ENCODE measurements at places on chromosomes 7 and 10.

DNA sequence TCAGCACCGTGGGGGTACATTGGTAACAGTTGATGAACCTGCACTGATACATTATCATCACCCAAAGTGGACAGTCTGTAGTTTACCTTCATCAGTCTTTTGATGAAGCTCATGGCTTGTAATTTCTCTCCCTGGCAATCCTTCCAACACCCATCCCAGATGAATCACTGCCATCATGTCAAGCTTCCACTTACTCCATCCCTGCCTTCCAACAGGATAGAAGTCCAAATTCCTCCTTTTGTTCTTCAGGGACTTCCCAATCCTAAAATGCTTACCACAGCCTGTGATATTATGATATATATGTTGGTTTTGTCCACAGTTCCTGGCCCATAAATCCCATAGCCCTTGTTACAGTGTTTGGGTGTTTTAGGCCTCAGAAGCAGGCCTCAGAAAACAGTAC, 16.1 kb downstream of the SNX10 start:
- DNase-seq, result no peak

DNA sequence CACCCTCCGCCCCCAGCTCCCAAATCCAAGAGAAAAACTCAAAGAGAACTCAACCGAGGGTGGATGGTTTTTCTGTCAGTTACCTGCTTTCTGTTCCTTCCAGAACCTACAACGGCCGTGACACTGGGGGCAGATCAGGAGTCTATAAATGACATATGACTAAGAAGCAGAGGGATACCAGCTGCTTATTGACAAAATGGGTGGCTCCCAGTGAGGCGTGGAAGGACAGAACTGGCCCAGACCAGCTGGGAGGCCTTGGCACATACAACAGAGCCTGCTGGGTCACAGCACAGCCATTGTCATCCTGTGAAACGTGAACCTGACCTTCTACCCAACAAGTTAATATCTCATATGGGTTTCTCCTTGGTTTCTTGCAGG, 84.3 kb upstream of the ADRB1 start:
- no peak for DNase-seq

DNA sequence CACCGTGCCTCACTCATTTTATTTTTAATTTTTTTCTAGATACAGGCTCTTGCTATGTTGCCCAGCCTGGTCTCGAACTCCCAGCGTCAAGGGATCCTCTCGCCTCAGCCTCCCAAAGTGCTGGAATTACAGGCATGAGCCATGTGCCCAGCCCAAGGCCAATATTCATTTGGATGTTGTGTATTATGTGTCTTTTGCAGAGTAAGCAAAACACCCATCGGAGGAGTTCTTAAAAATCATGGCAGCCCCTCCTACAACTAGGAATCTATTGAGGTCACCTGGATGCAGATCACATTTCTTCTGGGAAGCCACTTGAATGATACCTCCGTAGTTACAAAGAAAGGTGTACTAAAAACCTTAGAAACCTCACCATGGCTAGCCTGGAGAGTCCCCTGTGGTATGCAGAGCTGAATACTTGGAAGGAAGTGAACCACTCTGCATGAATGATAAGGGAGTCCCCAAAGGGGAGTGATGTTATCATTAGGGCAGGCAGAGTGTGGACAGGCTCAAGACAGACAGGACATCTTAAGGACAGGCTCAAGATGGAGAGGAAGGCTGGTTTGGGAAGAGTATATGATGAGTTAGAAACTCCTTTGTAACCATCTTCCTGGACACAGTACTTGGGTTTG, 185.7 kb downstream of the TAX1BP1 start:
- DNase-seq, result no peak

- peak; percentile 34 for DNase-seq
These were observed 451.9 kb downstream of the DPP6 start for GRCh38 chr7:154503962-154504550.

- no peak for DNase-seq
These were observed 37.3 kb downstream of the DOCK4 start for GRCh38 chr7:112168915-112169314.

DNA sequence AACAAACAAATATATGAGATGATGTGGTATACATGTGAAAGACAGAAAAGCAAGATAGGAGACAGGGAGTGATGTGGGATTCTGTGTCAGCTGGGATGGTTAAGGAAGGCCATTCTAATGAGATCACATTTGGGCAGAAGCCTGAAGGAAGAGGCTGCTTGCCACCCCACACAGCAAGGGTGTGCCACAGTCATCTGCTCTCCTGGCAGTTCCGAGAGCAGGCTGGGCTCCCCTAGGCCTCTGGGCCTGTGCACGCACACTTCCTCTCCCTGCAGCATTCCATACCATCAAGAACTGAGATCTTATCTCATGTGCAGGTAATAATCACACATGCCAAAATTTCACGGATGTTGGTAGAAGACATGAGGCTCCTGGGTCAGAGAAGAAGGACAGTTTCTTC, 43.1 kb downstream of the SYPL1 start:
- no peak for DNase-seq

- DNase-seq, result no peak
These were observed 45.5 kb downstream of the TNPO3 start for GRCh38 chr7:129009437-129009836.

- peak; percentile 67 for DNase-seq
These were observed 84.1 kb downstream of the SNX10 start for GRCh38 chr7:26375726-26376174.

- no peak for DNase-seq
These were observed 104.3 kb downstream of the TYW1 start for GRCh38 chr7:67100956-67101361.

- DNase-seq, result no peak
These were observed 591.9 kb downstream of the GALNT17 start for GRCh38 chr7:71723859-71724258.

DNA sequence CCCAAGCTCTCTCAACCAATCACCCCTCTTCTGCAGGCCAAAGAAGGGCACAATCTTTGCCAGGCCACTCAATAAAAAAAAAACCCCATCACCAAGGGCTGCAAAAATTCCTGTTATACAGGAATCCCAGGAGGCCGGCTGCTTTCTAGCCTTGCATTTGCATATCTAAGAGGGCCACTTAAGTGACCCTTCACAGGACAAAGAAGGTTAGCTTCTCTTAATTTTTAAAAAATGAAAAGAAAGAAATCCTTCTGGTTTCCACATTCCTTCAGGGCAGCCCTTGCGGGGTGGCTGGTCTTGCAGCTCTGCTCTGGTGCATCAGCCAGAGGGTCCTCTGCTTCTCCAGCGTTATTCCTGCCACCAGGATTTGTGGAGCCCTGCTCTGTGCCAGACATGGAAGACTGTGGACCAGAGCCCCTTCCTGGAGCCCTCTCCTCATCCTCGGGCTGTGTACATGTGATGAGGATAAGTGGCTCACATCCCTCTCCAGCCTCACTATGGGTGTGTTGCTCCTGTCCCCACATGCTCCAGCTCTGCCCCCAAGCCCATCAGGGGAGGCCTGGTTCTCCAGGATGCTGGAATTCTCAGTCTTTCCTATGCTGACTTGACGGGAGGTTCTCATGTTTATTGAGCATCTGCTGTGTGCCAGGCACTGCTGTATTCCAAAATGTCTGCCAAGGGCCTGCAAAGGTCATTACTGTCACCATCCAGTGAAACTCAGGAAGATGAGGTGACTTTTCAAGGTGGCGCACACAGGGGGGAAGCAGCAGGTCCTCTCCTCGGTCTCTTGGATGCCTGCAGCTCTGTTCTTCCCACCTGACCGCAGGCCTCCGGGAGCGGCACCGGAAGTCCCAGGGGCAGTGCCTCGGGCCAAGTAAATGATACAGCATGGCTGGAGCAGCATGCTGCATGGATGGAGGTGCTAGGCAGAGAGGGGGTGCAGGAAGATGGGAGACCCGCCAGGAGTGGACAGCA, 67.7 kb downstream of the ARHGAP22 start:
- no peak for DNase-seq

GRCh38 chr7:38310591-38311101, 37.2 kb upstream of the TARP start:
- no peak for DNase-seq

- DNase-seq, result no peak
These were observed 237.8 kb downstream of the MAD1L1 start for GRCh38 chr7:1994931-1995330.

GRCh38 chr10:63346015-63346441, 119.7 kb downstream of the JMJD1C start:
- no peak for DNase-seq

DNA sequence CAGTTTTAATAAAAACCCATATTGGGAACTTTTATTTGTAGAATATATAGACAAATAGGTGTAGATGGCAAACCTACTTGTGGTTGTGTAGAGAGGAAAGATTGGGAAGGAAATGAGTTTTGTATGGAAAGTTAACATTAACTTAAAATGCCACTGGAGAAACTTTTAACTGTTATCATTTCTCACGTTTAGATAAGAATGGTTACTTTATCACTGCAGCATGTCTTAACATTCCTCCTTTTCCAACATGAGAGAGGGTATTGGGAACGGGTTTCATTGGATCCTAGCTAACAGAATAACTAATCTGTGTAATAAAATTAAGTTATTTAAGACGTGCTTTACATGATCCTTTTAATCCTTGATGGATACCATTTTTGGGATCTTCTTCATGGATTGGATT, 1.8 kb downstream of the LUC7L2 start:
- DNase-seq, result no peak

DNA sequence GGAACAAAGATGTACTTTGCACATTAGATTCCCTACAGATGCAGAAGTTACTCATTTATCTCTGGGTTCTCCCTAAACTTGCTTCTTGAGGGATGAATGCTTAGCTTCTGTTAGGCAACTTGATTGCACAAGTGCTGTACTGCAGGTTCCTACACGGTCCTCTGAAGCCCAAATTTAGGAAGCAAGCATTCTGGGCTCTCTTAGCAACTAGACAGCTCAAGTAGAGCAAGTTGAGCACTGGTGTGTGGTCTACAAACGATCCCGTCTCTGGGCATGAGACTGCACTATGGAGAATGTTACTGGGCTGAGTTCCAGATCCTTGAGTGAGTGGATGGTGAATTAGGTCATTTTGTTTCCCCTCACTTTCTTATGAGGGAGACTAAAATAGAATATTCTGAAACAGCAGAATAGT, 14.3 kb downstream of the SEMA3D start:
- no peak for DNase-seq

- DNase-seq, result no peak
These were observed 5.3 kb downstream of the DENND2A start for GRCh38 chr7:140635345-140635744.

- peak; percentile 59 for DNase-seq
These were observed 13.0 kb upstream of the STK31 start for GRCh38 chr7:23696916-23697441.

DNA sequence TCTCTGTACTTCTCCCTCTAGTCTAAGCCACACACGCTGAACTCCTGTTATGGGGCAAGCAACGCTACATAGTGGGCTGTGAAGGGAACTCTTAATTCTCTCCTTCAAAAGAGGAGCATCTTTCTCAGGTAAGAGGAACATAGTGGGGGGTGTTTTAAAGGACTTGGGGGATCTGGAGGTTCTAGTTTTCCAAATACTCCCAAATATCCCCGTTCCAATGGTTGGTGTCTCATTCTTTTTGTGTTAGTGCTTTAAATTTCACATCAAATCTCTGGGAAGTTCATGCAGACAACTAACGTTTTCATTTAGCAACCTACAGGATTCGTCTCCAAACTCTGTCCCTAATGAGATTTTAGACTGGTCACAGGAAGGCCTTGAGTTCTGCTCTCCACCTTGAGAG, 12.4 kb upstream of the WDR86 start:
- no peak for DNase-seq

DNA sequence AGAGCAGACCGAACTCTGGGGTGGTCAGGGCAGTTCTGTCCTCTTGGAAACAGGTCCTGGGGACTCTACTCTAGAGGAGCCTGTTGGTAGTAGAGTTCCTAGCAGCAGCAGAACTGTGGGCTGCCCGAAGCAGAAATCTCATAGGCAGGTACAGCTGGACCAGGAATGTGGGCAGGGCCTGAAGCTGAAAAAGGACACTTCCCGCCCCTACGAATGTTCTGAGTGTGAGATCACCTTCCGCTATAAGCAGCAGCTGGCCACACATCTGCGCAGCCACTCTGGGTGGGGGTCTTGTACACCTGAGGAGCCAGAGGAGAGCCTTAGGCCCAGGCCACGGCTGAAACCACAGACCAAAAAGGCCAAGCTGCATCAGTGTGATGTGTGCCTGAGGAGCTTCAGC, 8.3 kb upstream of the ZNF783 start:
- DNase-seq, result no peak

GRCh38 chr10:86359111-86359510, 7.5 kb downstream of the GRID1 start:
- no peak for DNase-seq

GRCh38 chr10:78909221-78909620, 159.5 kb upstream of the ZMIZ1 start:
- no peak for DNase-seq

- DNase-seq, result no peak
These were observed 16.8 kb upstream of the KIF20B start for GRCh38 chr10:89684604-89685003.

GRCh38 chr10:70832221-70832620, 16.5 kb downstream of the SGPL1 start:
- DNase-seq, result no peak

DNA sequence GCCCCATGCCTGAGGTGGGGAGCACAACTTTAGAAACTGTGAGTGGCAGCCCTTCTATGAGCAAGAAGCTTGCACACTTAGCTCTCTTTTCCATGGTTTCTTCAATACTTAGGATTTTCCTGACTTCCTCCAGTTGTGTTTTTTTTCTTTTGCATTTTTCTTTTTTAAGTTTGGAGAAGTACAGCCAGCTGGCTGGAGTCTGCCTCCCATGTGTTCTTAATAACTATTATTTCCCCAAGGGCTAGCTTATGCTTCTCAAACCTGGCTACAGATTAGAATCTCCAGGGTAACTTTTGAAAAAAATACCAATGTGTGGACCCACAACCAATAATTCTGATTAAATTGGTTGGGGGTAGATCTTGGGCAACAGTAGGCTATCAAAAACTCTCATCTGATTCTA, 37.4 kb upstream of the MEOX2 start:
- no peak for DNase-seq

- no peak for DNase-seq
These were observed 80.1 kb upstream of the CAPZA2 start for GRCh38 chr7:116782177-116782711.

GRCh38 chr10:53422223-53422888, 649.8 kb upstream of the MBL2 start:
- DNase-seq, result no peak

GRCh38 chr7:142557971-142558582, 191.2 kb upstream of the PRSS1 start:
- no peak for DNase-seq

- no peak for DNase-seq
These were observed 43.8 kb downstream of the JAKMIP3 start for GRCh38 chr10:132109341-132110110.

GRCh38 chr10:105681051-105681450, 1040.0 kb downstream of the SORCS3 start:
- DNase-seq, result no peak

- DNase-seq, result peak; percentile 64
These were observed 127.3 kb upstream of the HABP2 start for GRCh38 chr10:113425541-113425951.

GRCh38 chr10:129710510-129710847, 243.4 kb downstream of the MGMT start:
- no peak for DNase-seq

DNA sequence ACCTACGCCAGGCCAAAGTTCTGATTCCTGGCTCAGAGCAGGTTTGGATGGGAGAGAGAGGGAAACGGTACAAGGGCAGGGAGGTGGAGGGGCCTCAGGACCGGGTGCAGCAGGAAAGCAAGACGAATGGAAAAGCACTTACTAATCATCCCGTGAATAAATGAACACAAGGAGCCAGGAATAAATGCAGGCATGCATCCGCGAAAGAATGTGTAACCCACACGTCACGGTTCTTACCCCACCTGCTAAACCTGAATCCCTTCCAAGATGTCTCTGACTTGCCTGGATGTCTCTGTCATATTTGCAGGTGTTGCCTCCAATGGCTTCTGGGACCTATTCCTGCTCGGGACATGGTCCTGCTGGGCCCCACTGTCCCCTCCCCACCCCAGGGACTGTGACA, 335.2 kb upstream of the RNF32 start:
- no peak for DNase-seq
